Stimulated activated CD8-positive, alpha-beta memory T cell treated with anti-CD3 and anti-CD28 coated beads, Interleukin-4, amount 100 ng/mL, for 4 hours (primary cell): ENCODE measurements at places on chromosomes 5 and 9.

GRCh38 chr9:21252721-21253547 is 13.1 kb upstream of the IFNA14 start:
- no peak for DNase-seq

DNA sequence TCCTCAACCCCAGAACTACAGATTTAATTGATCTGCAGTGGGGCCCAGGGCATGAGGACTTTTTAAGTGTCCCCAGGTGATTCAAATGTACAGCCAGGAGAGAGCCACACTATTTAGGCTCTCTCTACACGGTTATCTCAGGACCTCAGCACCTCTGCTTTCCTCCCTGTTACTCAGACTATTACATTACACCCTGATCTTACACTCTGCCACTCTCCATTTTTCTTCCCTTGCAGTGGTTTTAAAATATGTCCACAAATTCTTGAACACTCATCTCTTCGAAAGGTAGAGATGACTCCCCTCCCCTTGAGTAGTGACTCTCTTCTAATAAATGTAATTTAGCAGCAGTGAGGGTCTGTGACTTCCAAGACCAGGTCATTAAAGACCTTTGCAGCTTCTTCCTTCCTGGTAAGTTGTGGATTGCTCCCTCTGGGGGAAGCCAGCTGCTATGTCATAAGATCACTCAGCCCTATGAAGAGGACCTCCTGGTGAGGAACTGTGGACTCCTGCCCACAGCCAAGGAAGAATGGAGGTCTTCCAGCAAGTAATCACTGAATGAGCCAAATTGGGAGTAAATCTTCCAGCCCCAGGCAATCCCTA is 87.5 kb upstream of the SSBP2 start:
- DNase-seq = no peak

GRCh38 chr9:113480612-113481011 is 17.1 kb downstream of the RGS3 start:
- no peak for DNase-seq

DNA sequence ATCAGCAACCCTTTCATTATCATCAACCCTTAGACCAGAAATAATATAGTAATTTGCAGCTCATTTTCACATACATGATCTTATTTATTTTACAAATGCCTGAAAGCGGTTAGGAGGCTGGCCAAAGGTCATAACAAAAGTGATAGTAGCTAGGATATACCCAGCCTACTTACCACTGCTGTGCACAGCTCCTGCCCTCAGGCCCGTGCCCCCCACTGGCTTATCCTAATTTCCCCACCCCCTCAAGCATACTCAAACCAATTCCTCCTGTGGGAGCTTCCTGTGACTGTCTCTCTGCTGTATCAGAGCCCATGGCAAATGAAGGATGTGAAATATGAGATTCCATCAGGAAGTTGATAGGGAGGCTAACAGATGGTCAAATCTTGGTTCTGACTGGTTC is 14.8 kb downstream of the FAM219A start:
- DNase-seq = no peak
